ENCODE measurements at places on chromosomes 2 and 18.

DNA sequence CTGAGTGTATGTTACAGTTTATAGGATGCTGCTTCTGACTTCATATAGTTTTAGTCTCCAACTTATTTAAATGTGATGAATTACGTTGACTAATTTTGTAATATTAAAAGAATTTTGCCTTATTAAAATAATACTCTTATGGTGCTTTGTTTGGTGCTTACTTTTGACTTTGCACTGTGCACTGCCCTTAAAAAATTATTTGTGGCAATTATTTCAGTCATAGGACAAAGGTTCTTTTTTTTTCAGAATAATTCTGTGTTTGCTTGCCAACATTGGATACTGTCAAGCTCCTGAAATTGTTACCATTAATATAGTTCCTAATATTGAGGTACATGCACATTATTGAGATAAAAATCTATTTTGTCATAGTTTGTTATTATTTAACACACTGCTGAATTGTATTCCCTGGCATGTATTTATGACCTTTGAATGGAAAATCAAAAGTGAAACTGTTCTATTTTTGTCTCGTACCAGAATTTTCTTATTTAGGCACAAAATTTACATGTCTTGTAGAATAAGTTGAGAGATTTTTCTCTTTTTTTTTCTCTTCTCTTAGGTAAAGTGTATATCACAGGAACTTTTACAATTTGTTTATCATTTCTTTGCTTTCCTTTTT is 572.8 kb upstream of the KLHL29 start:
- DNase-seq, result no peak

GRCh38 chr2:235533198-235533597 is 39.4 kb downstream of the AGAP1 start:
- DNase-seq, result no peak

DNA sequence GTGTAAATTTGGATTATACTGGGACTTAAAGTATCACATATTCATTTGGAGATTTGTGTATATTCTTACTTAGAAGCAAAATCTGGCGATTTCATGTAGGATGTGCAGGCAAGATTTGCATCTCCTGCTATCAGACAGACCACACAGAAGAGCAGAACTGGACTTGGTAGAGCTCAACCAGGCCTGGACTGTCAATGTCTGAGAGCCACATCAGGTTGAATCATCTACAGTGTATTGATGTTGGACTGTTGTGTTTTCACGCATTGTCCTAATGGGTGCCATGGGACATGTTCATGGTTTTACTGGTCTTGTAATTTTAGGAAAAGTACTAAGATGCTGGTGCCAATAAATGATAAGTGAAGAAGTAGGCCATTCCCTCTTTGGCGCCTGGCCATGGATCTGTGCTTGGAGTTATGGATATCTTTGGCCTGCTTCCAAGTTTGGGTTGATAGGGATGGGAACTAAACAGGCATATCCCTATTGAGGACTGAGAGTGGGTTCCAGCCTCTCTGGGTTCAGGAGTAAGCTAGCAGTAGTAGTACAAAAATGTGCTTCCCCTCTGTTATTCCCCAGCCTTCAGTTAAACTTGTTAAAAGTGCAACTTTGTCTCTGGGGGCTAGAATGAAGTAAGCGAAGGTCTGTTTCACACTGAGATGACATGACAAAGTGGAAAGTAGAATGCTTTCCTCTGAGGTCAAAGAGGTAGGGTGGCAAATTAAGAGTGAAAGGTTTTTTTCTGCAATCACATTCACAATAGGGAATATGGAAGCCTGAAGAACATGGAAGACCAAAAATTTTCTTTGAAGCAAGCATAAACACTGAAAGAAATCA is 49.2 kb upstream of the NEMP2 start:
- no peak for DNase-seq

DNA sequence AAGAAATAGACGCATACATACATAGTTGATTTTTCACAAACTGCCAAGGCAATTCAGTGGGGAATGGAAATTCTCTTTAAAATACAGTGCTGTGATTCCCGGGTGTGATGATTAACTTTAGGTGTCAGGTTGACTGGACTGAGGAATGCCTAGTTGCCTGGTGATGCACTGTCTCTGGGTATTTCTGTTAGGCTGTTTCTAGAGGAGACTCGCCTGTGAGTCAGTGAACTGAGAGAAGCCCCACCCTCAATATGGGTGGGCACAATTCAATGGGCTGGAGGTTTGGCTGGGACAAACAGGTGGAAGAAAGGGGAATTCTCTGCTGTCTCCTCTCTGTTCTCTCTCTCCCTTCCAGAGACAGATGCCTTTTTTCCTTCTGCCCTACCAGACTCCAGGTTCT is 187.6 kb downstream of the ARHGAP28 start:
- no peak for DNase-seq

DNA sequence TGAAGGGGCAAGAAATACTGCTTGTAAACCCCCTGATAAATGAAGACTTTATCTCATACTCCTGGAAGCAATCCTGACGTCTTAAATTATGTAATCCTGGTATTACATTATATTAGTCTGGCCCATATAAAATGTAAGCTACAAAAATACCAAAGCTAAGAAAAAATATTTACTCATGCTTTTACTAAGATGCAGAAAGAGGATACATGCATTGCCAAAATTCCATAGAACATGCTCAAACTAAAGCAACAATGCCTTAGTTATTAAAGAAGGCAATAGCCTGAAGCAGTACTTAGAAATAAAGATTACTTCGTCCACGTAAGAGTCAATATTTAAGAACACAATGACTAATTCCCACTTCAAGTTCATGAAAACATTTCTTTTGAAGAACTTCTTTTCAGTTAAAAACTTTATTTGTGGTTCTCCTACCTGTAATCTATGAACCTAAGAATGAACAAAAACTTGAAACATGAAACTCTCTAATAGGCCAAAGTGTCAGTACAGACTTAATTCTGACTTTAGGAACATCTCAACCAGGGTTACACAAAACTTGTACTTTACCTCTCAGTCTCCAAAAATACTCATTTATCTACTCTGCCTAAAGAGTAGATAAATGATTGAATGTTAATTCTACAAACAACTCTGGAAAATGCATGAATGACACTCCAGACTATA is 117.3 kb downstream of the THADA start:
- no peak for DNase-seq

DNA sequence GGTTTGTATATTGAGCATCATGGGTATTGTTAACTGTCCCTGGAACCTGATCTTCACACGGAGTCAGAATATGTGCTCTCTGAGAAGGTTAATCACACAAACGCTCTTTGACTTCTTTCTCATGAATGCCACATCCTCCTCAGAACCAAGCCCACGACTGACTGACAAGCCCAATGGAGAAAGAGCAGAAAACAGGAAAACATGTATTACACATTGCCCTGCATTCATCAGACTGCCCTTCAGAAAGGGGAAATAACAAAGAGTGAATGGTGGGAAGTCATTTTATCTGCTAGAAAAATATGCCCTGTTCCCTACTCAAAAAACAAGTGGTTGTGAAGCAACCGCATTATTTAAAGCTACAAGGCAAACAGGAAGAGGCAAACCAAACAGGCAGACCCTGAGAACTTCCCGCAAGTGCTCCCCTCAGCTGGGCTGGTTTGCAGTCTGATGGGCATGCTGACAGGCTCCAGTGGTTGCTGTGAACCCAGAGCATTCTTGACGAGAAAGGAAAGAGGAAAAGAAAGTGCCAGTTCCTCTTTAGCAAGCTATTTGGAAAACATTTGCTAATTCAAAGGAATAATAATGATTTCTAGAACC is 172.9 kb upstream of the SETBP1 start:
- DNase-seq, result no peak

DNA sequence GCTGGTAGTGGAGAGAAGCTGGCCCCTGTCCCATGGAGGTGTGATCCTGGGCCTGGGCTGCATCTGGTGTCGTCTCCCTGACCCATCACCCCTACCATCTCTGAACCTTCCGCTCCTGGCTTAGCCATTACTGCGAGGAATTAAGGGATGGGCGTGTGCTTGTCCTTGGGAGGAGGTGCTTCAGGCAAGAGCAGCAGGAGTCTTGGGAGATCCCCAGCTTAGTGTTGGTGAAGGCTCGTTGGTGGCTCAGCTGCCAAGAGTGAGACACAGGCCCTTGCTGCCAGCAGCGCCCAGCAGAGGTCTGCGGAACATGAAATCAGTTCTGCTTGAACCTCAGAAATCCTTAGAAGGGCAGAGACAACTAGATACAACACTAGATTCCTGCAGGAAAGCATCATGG is 59.9 kb upstream of the TGFA start:
- DNase-seq, result no peak

- DNase-seq, result peak; percentile 84
Measured at GRCh38 chr2:17752892-17753802, 463 bp downstream of the SMC6 start.

GRCh38 chr2:46347648-46348280 is 50.6 kb downstream of the EPAS1 start:
- no peak for DNase-seq

DNA sequence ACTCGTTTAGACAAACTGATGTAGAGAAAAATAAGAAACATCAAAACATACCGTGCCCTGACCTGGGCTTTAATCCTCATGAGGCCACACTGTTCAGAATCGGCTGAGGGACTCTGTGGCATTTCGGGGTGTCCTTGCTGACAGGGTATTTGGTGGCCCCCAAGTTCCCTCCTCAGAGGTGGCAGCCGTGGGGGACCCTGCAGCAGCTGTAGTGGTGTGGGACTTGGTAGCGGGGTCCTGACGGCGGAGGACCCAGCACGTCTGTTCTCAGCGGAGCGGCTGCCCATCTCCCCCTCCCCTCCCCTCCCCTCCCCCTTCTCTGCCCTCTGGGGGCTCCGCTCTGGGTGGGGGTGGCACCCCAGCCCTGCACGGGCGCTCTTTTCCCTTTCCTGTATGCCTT is 18.4 kb downstream of the KCNG2 start:
- DNase-seq, result no peak

DNA sequence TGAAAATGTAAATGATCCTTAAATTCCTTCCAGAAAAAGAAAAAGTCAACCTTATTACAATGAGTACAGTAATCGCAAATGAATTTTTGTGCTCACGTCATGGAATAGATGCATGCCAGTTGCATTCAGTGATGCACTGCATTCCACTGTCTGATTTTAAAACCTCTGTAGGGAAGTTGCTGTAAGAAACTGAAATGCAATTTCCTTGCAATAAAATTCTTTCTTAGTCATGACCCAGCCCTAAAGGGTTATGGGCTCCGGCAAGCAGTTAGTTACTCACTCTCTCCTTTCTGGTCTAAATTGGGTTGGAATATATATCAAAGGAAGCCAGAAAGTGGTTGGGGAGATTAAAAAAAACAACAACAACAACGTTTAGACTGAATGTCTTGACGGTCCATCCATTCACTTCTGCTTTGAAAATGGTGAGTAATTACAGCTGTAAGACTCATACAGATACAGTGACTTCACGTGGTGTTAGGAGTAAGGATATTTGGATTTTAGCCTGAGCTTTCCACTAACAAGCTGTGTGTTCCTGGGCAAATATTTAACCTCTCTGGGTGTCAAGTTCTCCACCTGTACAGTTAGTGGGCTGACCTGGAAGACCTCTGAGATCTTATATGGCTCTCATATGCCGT is 8.6 kb upstream of the RND3 start:
- DNase-seq, result no peak

- DNase-seq, result no peak
Measured at GRCh38 chr2:96359310-96359709, 23.7 kb downstream of the NCAPH start.

- DNase-seq, result no peak
Measured at GRCh38 chr18:11667578-11667977, 21.5 kb upstream of the GNAL start.

GRCh38 chr2:33529771-33530481 is 53.5 kb downstream of the RASGRP3 start:
- DNase-seq, result no peak

- DNase-seq, result no peak
Measured at GRCh38 chr2:101731221-101732054, 33.9 kb downstream of the MAP4K4 start.

- DNase-seq, result no peak
Measured at GRCh38 chr2:234649951-234650350, 153.1 kb upstream of the ARL4C start.

DNA sequence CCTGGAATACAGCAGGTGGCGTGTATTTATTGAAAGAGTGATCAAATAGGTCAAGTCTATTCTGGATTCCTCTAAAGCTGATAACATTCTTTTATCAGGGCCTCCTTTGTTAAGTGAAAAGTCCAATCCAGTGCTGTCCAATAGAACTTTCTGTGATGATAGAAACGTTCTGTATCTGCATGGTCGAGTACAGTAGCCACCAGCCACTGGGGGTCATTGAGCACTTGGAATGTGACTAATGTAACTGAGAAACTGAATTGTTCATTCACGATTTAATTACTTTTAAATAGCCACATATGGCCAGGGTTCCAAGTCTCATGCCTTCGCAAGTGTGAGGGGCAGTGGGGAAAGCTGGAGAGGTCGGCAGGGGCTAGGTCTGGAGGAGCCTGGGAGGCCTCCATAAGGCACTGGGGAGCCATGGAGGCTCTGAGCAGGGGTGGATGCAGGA is 20.5 kb downstream of the SH2D6 start:
- no peak for DNase-seq

GRCh38 chr2:234135750-234136221 is 85.3 kb downstream of the SPP2 start:
- peak; percentile 41 for DNase-seq

DNA sequence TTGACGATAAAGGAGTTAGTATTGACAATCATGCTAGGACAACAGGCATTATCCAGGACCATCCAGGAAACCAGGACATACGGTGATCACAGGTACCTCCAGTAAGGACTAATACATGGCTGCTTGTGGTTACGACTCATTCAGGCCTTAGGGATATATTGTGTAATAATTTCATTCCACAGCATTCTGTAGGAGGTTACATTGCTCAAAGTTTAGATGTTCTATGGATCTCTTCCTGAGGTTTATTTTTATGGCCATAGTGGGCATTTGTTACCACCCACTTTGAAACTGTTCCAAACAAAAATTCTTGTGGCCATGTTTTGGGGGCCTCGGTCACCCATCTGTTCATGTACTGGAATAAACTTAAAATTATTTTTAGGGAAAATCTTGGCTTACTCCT is 431.6 kb downstream of the METTL4 start:
- DNase-seq, result no peak

GRCh38 chr2:209600341-209601171 is 171.1 kb upstream of the UNC80 start:
- no peak for DNase-seq

DNA sequence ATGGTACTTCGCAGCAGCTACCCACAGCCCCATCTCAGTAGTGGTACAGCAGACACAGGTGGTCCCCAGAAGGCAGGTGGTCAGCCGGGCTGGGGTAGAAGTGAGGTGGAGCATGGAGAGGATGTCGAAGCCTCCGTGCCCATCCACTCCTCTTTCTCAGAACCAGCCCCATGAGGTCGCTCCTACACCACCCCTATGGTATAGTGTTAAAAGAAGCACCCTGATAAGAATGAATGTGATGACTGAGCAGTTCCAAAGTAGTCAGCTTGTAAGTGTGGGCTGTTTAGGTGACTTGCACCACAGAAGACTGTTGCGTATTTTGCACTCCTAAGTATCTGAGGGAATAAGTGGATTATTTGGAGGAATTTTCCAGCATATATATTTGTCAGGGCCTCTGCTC is 111.3 kb downstream of the WDSUB1 start:
- DNase-seq, result peak; percentile 89

- no peak for DNase-seq
Measured at GRCh38 chr2:216553093-216553478, 54.4 kb downstream of the RPL37A start.

Data from erythroblast (primary cell).